HTR-8/SVneo (cell line): ENCODE measurements at places on chromosomes 12 and 14.

DNA sequence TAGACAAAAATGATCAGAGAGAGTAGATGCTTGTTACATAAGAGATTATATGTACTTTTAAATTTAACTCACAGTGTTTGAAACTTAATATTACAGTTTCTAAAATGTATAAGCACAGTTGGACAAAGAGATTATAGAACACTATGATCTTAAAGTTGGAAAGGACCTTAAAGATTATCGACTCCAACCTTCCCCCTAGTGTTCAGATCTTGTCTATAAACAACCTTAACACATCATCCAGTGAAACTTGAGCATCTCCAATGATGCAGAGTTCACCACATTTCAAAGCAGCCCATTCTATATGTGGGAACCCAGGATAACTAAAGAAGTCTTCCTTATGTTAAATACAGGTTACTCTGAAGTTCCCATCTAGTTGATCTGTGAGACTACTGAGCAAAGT, 480.8 kb downstream of the RMST start:
- DNase-seq: no peak

DNA sequence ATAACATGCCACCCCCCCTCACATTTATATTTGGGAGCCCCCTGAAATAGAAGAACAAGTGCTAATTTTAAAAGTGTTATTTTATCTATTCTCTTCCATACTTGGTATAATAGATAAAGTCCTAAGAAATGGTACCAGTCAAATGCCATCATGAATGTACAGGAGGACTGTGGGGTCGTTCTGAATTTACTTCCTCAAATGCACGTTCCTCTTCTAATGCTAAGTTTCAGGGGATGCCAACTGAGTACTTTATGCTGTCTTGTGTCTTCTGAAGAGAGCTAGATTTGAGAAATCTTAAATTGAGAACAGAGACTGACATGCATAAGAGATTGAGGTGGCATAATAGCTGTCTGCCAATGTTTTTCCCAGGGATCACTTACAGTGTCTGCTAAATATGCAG, 59.0 kb downstream of the CFAP54 start:
- no peak for DNase-seq

DNA sequence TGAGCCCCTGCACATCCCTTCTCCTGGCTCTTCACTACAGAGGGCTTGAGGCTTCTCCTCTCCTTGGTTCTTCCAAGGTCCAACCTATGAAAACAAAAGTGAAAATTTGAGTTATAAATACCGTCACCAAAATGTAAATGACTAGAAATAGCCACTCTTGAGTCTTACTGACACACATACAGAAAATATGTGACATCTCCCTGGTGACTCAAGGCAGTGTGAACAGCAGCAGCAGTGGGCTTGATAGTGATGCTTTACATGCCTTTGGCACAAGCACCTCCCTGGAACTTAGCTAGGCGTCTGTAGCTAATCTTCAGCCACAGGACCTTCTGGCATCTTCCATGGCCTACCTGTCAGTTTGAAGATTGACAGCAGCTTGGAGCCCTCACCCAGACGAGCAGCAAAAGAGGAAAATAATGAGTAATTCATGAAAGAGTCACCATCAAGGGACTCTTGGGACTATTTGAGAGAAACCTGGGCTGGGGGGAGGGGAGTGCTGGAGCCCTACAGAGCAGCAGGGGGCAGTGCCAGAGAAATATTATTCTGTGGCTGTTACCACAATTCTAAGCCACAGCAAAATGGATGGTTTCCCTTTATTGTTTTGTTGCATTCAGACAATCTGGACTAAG, 158.0 kb downstream of the KCNK10 start:
- DNase-seq: no peak

- DNase-seq: no peak
Observed at GRCh38 chr12:89827592-89827991, 119.0 kb upstream of the ATP2B1 start.

- DNase-seq: no peak
Observed at GRCh38 chr12:85466890-85467289, 186.9 kb downstream of the ALX1 start.

- no peak for DNase-seq
Observed at GRCh38 chr12:47433876-47434275, 272.0 kb downstream of the RPAP3 start.

DNA sequence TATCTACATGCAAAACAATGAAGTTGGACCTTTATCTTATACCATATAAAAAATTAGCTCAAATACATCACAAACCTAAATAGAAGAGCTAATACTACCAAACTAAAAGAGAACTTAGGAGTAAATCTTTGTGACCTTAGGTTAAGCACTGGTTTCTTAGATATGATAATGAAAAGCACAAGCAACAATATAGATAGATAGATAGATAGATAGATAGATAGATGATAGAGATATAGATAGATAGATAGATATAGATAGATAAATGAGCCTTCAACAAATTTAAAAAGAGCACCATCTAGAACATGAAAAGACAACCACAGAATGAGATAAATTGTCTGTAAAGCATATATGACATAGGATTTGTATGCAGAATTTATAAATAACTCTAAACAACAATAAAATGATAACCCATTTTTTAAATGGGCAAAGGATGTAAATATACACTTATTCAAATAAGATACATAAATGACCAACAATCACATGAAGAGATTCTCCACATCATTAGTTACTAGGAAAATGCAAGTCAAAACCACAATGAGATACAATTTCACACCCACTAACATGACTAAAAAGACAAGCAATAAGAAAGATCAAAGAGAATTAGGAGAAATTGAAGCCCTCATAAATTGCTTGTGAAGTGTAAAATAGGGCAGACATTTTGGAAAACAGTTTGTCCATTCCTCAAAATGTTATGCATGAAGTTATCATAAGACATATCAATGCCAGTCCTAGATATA, 293.7 kb downstream of the BTG1 start:
- DNase-seq: no peak

GRCh38 chr12:63400718-63401117, 249.7 kb upstream of the AVPR1A start:
- DNase-seq: no peak

DNA sequence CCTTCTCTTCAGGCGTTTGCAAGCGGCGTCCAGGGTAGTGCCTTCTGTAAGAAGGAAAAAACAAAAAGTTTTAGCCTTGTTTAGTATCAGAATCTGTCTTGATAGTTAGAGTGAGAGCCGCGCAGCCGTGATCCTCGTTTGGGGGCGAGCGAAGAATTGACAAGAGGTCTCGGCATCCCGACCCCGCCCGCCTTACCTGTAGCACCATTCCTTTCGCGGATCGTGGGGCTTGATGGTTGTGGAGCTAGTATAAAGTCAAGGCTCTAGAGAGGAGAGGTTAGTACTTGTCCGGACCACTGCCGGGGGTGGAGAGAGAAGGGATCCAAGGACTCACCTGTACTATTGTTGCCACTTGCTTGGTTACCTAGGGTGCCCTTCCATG, 494 bp downstream of the TMTC3 start:
- DNase-seq: no peak

DNA sequence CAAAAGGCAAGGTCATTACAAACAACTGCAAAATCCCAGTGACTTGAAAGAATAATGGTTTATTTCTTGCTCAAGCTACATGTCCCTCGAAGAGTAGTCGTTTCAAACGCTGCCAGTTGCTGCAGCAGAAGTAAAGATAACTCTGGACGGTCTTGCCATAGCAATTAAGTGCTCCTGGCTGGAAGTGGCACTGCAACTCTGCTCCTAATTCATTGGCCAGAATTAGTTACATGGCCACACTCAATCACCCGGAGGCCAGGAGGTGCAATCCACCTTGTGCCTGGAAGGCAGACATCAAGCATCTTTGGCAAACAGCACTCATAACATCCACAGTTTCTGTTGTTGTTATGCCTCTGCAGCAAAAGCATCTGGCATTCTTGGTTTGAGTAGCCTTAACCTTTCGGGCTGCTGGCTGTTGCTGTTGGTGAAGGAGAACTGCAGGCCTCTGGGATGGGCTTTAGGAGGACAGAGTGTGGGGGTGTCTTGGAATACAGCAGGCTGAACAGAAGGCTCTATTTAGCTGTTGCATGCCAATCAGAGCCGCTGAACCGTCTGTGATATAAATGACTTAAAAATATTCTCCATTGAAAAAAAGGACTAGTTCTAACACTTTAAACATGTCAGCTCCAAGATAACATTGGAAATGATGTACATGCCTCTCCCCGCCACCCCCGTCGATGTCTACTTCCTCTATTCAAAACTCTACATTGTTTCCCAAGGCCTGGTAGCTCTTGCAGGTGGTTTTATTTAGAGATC, 123.5 kb upstream of the DYRK2 start:
- DNase-seq: no peak

- DNase-seq: peak; percentile 40
Observed at GRCh38 chr12:46959502-46959901, 119.9 kb upstream of the PCED1B start.

GRCh38 chr14:38549564-38549963, 293.7 kb upstream of the CLEC14A start:
- no peak for DNase-seq

DNA sequence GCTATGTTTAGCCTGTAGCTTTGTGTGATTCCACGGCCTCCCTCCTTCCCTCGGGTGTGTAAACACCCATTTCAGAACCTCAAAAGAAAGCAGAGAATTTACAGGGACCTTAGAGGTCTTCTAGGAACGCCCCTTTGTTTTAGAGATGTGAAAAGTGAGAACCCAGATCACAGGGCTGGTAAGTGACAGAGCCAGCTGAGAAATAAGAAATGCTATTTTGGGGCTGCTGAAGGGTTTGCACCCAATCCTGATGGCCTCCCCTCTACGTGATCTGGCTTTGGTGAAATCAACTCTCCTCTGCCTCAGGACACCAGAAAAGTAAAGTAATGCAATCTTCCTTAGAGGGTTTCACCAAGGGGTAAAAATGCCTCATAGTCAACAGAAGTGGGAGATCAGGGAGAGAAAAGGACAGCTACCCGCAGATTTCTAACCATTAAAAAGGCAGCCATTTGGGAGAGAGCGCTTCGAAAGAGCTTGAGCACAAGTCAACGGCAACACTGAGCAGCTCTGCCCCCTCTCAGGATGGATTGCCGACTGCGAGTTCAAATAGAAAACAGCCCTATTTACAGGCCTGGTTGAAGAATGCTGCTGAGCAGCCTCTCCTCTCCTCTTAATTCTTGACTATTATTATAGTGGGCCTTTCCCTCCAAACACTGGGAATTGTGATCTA, 78.5 kb upstream of the RASSF3 start:
- no peak for DNase-seq

- DNase-seq: no peak
Observed at GRCh38 chr12:57839996-57840395, 6.5 kb downstream of the CTDSP2 start.

DNA sequence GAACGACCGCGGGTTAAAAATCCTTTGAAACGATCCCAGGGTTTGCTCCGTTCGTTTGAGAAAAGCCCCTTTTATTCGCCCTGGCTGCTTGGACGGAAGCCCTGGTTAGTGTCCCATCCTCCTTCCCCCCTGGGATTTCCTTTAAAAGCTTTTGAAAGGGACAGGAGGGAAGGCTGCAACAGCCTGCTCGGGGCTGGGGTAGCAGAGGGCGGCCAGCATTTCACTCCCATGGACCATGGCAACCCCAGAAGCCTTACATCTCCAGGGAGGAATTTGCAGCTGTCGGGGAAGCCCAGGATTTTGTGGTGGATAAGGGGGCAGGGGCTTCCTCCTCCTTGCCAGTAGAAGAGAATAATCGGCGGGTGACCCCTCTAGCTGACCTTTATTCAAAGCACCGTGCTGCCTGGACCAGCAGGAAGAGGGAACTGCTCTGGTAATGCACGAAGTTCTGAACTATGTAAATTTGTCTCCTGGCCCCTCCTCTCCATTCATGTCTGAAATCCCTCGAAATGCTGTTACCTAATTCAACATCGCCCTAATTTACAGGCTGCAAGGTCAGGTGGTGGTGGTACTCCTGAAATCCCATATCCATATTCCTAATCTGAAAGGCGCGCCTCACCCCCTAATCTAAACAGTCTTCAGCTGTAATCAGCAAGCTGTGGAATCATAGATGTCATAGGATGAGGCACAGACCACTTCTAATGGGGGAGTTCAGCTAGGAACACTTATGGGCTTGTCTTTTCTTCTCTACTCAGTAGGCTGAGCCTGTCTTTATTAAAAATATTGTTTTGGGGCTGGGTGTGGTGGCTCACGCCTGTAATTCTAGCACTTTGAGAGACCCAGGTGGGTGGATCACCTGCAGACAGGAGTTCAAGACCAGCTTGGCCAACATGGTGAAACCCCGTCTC, 1.0 kb upstream of the CLIP1 start:
- DNase-seq: no peak

- no peak for DNase-seq
Observed at GRCh38 chr14:54777395-54777794, 125.2 kb downstream of the GCH1 start.

DNA sequence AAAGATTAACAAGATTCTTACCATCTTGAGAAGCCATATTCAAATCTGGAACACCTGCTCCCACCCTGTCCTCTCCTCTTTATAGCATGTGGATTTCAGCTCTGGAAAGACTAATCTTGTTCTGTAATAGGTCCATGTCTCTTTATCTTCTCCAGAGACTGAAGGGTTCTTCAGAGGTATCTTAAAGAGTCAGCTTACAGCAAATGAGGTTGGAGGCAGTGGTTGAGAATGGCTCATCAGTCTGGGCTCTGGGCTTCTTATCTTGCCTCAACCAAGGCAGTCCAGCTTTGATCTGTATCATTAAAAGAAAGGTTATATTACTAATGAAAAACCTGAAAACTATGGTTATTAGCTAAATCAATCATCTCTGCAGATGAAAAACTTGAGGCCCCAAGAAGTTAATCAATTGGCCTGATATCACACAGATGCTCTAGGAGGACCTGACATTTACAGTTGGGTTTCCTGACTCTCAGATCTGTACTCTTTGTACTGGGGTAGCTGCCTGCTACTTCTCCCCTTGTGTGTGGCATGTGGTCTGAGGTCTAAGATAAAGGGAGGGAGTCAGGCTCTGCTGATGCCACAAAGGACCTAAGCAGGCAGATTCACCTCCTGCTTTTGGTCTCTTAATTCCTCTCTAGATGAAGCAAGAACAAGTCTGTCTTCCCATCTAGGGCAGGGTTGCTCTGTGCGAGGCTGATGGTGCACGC, 1.7 kb upstream of the AKAP6 start:
- DNase-seq: no peak
